ENCODE measurements at places on chromosomes 3 and 15.

GRCh38 chr3:107001635-107002034 is 375.6 kb upstream of the CCDC54 start:
- DNase-seq = no peak

- no peak for DNase-seq
Measured at GRCh38 chr3:40725031-40725430, 200.3 kb downstream of the ZNF621 start.

- DNase-seq = no peak
Measured at GRCh38 chr15:98946301-98947255, 61.0 kb downstream of the PGPEP1L start.

GRCh38 chr3:63968612-63969350 is 54.5 kb downstream of the PSMD6 start:
- no peak for DNase-seq

GRCh38 chr3:140258222-140258724 is 323.3 kb downstream of the CLSTN2 start:
- DNase-seq = no peak

DNA sequence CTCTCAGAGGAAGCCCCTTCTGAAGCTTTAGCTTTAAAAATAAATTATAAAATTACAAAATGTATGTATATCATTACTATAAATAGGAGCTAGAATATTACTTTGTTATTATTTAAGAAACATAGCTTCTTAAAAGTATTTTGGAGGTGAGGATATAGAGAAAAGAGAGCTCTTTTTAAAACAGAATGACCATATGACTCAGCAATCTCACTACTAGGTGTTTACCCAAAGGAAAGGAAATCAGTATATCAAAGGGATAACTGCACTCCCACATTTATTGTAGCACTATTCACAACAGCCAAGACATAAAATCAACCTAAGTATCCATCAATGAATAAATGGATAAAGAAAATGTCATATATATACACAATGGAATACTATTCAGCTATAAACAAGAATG is 119.6 kb downstream of the DMXL2 start:
- DNase-seq = no peak

Measured in epithelial cell of proximal tubule (primary cell).